Upper lobe of left lung (tissue), 6 donors: ENCODE measurements at places on chromosomes 7 and 10. TPM values are rescaled to one million over a fixed set of nuclear protein-coding genes. Genes with fewer than 3 reads are reported as not detected.

DNA sequence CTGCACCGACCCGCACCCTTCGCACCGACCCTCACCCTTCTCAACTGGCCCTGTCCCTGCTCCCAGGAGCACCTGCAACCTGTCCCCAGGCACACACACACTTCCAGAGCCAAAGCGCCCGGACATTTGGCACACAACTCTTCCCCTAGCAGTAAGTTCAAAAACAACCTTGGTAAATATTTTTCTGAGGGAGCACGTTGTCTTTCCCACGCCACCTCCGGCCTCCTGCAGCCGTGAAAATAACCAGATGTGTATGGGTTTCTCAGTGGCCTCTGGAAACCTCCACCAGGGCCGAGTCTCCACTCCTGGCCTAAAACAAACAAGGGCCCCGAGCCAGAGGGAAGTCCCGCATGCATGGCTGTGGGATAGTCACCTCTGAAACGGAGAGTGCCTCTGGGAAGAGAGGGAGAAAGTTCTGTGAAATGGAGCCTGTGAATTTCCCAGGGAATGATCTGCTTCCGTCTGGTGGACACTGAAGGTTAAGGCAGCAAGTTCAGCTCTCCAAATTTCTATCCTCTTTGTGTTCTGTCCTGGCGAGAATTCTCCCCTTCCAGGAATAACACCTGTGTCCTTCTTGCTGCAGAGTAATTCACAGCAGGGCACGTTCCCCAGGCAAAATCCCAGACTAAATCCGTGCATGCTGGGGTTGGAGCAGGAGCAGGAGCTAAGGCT, 15.8 kb downstream of the PODXL start:
- H3K27me3 ChIP-seq = no peaks in the 10 kb centered on the region
- no peak overlapping the region for H3K4me3 ChIP-seq
- DNase-seq = peak; percentile 54
- no peaks in the 10 kb centered on the region for H3K36me3 ChIP-seq

DNA sequence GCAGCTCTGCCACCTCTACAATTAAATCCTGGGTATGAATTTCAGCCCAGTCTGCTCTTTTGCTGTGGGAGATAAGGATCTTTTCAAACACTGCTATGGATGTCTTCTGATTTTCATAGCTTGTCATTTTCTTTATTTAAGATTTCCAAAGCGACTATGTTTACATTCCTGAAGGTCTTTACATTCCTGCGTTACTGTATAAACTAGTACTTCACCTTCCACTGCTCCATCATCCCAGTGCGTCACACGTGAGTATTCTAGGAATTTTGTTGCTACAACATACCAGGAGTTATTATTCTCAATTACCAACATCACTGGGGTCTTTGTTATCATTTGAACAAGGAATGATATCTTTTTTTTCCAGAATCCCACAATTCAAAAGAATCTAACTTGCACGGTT, 944.7 kb downstream of the SORCS3 start:
- H3K36me3 ChIP-seq = no peaks in the 10 kb centered on the region
- H3K27me3 ChIP-seq = no peaks in the 10 kb centered on the region
- DNase-seq = no peak
- H3K27ac ChIP-seq = no peak overlapping the region
- H3K4me3 ChIP-seq = no peak overlapping the region

DNA sequence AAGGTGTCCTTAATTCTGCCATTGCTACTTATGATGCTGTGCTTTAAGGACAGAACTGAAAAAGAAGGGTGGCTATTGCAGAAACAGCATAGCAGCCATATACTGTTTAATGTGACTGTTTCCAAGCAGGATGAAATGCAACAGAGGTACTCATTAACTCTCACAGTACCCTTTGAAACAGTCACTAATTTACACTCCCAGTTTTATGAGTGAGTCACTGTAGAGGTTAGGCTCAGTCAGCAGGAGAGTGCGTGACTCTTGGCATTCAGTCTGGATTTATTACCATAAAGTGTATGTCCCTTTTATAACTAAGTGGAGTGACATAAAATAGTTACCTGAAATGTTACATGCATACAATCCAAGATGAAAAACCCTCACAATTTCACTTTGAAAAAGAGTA, 27.7 kb downstream of the ALDH18A1 start:
- no peak overlapping the region for H3K27ac ChIP-seq
- H3K4me1 ChIP-seq = no peaks in the 10 kb centered on the region
- H3K36me3 ChIP-seq = peaks cover 44% of the 10 kb centered on the region
- no peak overlapping the region for H3K4me3 ChIP-seq
- H3K27me3 ChIP-seq = no peaks in the 10 kb centered on the region
- no peak for DNase-seq

GRCh38 chr7:84144935-84145334, 49.7 kb downstream of the SEMA3A start:
- no peaks in the 10 kb centered on the region for H3K4me1 ChIP-seq
- DNase-seq = no peak
- no peak overlapping the region for H3K27ac ChIP-seq
- H3K36me3 ChIP-seq = no peaks in the 10 kb centered on the region
- no peak overlapping the region for H3K4me3 ChIP-seq

GRCh38 chr7:107967420-107967819, 35.5 kb downstream of the LAMB1 start:
- peaks cover 3% of the 10 kb centered on the region for H3K36me3 ChIP-seq
- no peak overlapping the region for H3K27ac ChIP-seq
- no peaks in the 10 kb centered on the region for H3K27me3 ChIP-seq
- no peak overlapping the region for H3K4me3 ChIP-seq

GRCh38 chr7:99837649-99838361, 10.0 kb downstream of the CYP3A43 start:
- peak overlapping the region; percentile 31 for H3K27ac ChIP-seq
- no peaks in the 10 kb centered on the region for H3K27me3 ChIP-seq
- H3K4me1 ChIP-seq = no peaks in the 10 kb centered on the region
- H3K36me3 ChIP-seq = no peaks in the 10 kb centered on the region
- no peak overlapping the region for H3K4me3 ChIP-seq

- no peak for DNase-seq
- no peak overlapping the region for H3K4me3 ChIP-seq
- H3K27ac ChIP-seq = no peak overlapping the region
These were observed 90.3 kb upstream of the IKZF1 start for GRCh38 chr7:50214126-50214670.

TMEM213 gene
- total RNA-seq = not detected

DNA sequence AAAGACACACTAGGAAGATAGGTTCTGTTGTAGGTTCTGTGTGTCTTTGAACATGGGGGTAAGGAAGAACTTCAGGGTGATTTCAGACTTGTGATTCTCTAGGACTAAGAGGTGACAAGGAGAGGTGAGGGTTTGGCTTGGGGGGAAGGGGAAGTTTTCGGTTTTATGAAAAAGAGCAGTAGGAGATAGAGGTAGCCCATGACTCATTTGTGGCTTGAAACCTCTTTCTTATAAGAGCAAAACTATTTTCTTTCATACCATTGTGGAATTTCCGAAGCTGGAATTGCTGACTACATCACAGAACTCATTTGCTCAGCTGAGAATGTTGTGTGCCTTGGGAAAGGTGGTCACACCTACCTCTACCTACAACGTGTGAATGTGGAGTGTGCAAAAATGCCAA, 39.6 kb upstream of the IKZF1 start:
- H3K36me3 ChIP-seq = no peaks in the 10 kb centered on the region
- H3K27ac ChIP-seq = no peak overlapping the region
- no peaks in the 10 kb centered on the region for H3K4me1 ChIP-seq
- H3K4me3 ChIP-seq = no peak overlapping the region
- H3K27me3 ChIP-seq = no peaks in the 10 kb centered on the region
